ENCODE measurements at places on chromosomes 5 and 9.

DNA sequence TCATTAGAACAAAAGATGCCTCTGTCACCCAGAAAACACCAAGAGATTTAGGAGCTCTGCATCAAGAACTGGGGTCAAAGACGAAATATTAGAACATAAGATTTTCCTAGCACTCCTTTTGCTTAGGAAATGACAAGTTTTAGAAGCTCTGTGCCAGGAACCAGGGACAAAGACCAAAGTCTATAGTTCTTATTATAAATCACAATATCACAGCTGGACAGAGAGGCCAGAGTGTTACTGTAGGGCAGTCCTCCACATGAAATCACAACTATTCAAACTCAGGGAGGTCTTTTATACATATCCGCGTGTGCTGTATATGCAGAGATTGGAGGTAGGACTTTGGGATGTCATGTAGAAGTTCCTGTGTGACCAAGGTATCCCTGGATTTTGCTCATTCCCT, 116.7 kb upstream of the SAP30L start:
- no peak for DNase-seq

DNA sequence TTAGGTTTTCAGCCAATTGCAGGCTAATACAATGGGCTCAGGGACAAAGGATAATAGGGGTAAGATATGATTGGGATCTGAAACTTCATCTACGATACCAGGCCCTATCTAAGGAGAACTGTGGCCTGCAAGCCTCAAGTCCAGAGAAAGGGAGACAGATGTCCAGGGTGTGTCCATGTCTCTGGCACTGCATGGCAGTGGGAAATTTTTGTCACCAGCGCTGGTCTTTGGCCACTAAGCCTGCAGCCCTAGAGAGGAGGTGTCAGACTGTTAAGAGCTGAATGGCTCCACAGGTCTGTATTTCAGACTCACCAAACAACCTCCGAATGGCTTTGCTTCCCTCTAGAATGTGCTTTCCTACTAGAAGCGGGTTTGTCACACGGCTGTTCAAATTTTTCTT, 6.6 kb upstream of the CNOT6 start:
- DNase-seq = no peak

DNA sequence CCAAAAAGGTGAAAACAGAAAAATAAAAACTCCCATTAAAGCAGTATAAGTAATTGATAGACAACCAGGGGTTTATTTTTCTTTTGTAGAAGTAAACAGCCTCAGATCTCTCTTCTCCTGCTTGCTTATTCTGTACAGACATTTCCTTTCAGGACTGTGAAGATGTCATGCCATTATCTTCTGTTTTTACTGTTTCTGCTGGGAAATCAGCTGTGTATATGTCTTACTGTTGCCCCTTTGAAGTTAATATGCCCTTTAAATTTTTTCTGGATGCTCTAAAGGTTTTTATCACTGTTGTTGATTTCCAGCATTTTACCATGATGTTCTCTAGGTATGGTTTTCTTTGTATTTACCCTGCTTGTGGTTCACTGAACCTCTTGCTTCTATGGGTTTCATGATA, 199.5 kb downstream of the NXNL2 start:
- no peak for DNase-seq

GRCh38 chr9:117873664-117874063, 169.5 kb downstream of the TLR4 start:
- no peak for DNase-seq

DNA sequence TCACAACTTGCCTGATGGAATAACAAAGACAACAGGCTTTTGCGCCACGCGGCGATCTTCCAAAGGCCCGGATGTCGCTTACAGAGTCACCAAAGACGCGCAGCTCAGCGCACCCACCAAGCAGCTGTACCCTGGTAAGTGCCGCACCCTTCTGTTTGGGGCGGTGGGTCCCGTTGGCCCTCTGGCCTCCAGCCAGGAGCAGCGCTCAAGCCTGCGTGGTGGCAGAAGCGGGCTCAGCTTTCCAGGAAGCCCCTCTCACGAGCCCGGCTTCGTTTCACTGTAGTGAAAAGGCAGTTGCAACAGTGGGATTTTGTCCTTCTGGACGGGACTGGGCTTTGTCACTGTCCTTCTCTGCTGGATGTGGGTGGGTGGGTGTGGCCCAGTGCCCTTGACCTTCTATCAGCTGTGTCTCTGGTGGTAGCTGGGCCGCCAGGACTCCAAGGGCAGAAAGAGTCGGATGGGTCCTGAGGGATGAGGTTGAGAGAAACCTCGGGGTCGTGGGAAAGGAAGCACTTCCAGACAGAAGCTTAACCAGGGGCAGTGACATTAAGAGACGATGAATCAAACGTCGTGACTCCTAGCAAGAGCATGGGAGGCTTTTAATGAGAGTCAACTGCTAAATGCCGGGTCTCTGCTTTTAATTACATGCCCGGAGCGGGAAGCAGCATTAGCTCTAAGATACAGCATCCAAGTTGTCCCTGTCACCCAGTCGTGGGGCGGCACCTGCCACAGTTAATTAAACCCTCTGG, 49.5 kb downstream of the COL5A1 start:
- no peak for DNase-seq

DNA sequence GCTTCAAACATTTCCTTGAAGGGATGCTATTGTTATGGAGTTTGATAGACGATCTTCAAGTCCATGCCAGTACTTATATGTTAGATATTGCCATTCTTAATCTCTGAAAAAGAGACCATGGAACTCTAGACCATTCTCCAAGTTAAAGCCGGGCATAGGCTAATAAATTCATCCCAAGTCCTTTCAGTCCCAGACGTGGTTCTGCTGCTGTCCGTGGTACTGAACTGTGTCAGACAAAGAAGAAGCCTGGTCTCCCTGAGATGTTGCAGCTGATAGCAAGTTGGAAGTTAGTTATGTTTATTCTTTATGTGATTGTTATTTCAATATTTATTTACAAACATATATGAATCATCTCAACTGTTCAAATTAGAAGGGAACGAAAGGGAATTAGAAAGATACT, 158.7 kb downstream of the NMUR2 start:
- no peak for DNase-seq

DNA sequence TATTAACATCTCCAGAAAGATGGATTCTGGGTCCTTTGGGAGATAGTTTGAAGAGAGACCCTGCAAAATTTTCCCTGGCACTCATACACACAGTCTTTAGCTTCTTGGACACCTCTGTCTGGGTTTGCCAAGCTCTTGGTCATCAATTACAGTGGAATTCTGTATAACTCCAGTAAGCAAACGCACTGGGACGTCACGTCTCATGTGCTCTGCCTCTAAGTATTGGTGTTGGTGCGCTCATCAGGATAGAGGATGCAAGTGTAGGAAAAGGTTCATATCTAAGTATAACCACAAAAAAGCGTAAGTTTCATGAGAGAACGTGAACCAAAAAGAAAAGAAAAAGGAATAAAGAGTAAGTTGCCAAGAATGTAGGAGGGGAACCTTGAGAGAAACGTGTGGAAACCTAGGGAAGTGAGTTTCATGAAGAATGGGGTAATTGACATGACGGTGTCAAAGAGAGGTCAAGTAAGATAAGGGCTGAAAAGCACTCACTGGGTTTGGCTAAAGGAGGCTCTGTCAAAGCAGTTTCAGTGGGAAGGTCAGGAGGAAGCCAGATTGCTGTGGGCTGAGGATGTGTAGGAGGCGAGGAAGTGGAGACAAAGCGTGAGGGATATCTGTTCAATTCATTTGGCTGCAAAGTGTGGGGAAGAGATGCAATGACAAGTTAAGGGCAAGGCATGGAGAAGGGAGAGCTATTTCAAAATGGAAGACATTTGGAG, 92.7 kb downstream of the RAD23B start:
- DNase-seq = no peak

- no peak for DNase-seq
Observed at GRCh38 chr5:1009359-1010180, 968 bp downstream of the NKD2 start.

DNA sequence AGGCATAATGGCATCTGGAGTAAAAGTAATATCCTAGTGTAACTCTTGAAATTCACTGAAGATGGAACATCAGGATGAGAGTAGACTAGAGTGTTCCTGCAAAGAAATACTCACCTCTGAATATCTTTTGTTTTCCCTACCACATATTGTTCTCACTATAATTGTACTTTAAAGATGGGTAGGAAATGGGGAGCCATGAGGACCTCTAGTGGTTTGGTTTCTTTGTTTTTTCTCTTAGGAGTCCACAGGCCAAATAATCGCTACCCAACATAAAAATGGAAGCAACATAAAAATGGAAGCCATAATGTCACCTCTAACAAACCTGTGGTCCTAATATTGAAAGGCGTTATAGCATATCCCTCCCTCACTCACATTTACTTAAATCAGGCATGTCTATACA, 2375.8 kb downstream of the MAT2B start:
- no peak for DNase-seq

- DNase-seq = no peak
Observed at GRCh38 chr9:84297162-84297821, 43.3 kb downstream of the SLC28A3 start.

GRCh38 chr5:145166110-145166509, 669.0 kb downstream of the PRELID2 start:
- DNase-seq = no peak

DNA sequence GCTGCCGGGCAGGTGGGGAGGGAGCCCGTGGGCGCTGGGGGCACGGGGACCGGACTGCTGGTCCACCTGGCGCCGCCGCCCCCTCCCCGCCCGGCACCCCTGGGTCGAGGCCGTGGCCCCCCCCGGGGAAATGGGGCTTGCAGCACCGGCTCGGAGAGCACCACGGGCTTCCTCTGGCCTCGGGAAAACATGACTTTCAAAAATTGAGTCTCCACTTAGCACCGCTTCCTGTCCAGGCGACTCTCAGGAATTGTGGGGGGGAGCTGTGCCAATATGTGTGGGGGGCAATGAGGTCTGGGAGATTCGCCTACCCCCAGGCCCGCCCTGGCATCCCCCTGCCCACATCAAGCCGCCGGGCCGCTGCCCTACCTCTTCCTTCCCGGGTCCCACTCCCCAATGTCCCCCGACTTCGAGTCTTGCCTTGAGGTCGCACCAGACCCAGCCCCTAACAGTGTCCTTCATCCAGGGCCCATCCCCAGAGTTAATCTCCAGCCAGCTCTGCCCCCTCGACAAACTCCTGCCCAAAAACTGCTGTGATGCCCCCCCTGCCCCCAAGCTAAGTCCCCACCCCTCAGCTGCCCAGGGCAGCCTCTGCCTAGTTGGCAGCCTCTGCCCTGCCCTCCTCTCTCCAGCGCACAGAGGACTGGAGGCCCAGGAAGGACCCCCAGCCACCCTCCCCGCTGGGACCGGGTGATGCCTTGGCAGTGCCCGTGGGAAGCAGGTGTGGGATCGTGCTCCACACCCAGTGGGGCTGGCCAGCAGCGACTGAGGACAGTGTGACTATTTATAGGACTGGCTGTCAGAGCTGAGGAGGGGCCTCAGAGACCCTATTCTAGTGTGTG, 3.9 kb downstream of the EGFL7 start:
- DNase-seq = no peak

GRCh38 chr9:85212209-85212608, 529.5 kb downstream of the AGTPBP1 start:
- DNase-seq = no peak

- no peak for DNase-seq
Observed at GRCh38 chr5:139752506-139753473, 42.8 kb upstream of the PSD2 start.

- peak; percentile 57 for DNase-seq
Observed at GRCh38 chr5:179759581-179760551, 27.2 kb downstream of the MAML1 start.

GRCh38 chr5:122704247-122705036, 70.4 kb upstream of the SNX2 start:
- no peak for DNase-seq

DNA sequence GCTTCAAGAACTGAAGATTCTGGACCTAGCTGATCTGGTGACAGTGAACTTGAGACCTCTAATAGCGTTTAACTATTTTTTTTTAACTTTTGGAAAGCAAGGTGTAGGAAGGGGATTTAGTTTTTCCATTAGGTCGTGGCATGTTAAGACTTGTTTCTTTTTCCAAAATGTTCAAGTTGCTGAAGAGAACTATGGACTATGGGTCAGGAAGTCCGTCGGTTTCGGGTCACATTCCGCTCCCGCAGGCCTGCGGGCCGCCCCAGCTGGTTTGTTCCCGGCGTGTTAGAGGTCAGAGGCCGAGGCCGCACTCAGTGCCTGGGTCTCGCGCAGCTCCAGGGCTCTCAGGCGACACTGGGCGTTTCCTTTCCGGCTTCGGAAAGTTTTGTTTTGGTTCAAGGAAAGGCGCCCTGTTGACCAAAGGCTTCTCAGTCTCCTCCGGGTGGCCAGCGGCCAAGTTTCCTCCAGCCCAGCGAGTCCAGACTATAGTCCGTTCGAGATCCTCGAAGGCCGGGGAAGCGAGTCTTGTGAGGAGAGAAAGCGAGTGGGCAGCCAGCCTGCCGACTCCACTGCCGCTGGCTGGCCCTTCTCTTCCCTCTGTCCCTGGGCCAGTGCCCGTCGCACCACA, 586 bp upstream of the FCHO2 start:
- DNase-seq = no peak

GRCh38 chr5:147413266-147413665, 96.6 kb downstream of the DPYSL3 start:
- no peak for DNase-seq

- DNase-seq = no peak
Observed at GRCh38 chr5:52694648-52695047, 93.1 kb upstream of the ITGA1 start.

- DNase-seq = no peak
Observed at GRCh38 chr5:10235350-10235749, 14.3 kb downstream of the ATPSCKMT start.

DNA sequence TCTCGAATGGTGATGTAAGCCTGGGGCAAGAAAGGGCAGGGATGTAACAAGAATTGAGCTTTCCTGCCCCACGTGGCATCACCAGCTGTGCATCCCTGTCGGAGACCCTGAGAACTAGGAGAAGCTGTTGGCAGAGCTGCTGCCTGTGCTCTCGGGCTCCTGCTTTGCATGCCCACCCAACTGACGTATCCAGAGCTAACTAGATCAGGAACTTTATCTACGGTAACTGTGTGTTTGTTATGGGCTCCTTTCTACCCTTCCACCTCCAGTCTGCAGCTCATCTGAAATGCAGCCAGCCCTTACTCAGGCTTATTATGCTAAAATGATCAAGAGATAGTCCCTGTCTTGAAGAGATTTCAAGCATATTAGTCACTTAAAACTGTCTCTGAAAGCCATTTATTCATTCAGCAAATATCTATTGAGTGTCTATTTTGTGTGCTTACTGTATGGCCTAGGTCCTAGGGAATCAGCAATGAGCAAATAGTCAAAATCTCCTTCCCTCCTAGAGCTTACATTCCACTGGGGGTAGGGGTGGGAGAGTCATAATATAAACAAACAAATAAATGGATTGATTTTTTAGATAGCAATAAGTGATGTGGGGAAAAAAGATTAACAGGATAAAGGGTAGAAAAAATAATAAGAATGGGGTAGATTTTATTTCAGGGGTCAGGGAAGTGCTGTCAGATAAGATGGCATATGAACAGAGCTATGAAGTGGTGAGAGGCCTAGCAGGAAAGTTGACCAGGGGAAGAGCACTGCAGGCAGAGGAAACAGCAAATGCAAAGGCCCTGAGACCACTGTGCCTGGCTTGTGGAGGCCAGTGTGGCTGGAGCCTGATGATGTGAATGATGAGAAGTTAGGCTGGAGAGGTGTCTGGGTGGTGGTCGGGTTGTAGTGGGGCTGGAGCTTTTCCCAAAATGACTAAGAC, 118.2 kb downstream of the GALNT10 start:
- DNase-seq = no peak

- no peak for DNase-seq
Observed at GRCh38 chr9:27645161-27645840, 72.0 kb upstream of the C9orf72 start.
